ENCODE measurements at places on chromosomes 12 and 14. TPM values are rescaled to one million over a fixed set of nuclear protein-coding genes. Genes with fewer than 3 reads are reported as not detected.

GRCh38 chr12:124617615-124618014 is 50.2 kb upstream of the NCOR2 start:
- no peak overlapping the region for H3K4me3 ChIP-seq
- peak; percentile 31 for DNase-seq
- no peak overlapping the region for H3K27ac ChIP-seq
- no peaks in the 10 kb centered on the region for H3K27me3 ChIP-seq
- peaks cover 7% of the 10 kb centered on the region for H3K4me1 ChIP-seq

GRCh38 chr12:53552361-53553327 is 45.4 kb upstream of the NPFF start:
- no peak overlapping the region for H3K27ac ChIP-seq
- no peaks in the 10 kb centered on the region for H3K27me3 ChIP-seq
- no peak for DNase-seq
- H3K4me1 ChIP-seq, result no peaks in the 10 kb centered on the region

- DNase-seq, result peak; percentile 89
- H3K36me3 ChIP-seq, result peaks cover 40% of the 10 kb centered on the region
- H3K4me3 ChIP-seq, result no peak overlapping the region
- H3K27ac ChIP-seq, result no peak overlapping the region
- H3K27me3 ChIP-seq, result no peaks in the 10 kb centered on the region
Measured at GRCh38 chr14:102939820-102940561, 17.5 kb downstream of the AMN start.

- H3K4me3 ChIP-seq, result no peak overlapping the region
- H3K27me3 ChIP-seq, result no peaks in the 10 kb centered on the region
- no peaks in the 10 kb centered on the region for H3K4me1 ChIP-seq
- no peak overlapping the region for H3K27ac ChIP-seq
- no peak for DNase-seq
Measured at GRCh38 chr12:69318225-69318624, 30.0 kb upstream of the LYZ start.

- H3K4me3 ChIP-seq, result no peak overlapping the region
- H3K27me3 ChIP-seq, result no peaks in the 10 kb centered on the region
- no peaks in the 10 kb centered on the region for H3K36me3 ChIP-seq
- no peak for DNase-seq
Measured at GRCh38 chr14:28340816-28341215, 425.8 kb upstream of the FOXG1 start.

GRCh38 chr12:116389990-116390389 is 112.5 kb upstream of the MED13L start:
- no peak overlapping the region for H3K27ac ChIP-seq
- H3K36me3 ChIP-seq, result no peaks in the 10 kb centered on the region
- H3K4me3 ChIP-seq, result no peak overlapping the region

DNA sequence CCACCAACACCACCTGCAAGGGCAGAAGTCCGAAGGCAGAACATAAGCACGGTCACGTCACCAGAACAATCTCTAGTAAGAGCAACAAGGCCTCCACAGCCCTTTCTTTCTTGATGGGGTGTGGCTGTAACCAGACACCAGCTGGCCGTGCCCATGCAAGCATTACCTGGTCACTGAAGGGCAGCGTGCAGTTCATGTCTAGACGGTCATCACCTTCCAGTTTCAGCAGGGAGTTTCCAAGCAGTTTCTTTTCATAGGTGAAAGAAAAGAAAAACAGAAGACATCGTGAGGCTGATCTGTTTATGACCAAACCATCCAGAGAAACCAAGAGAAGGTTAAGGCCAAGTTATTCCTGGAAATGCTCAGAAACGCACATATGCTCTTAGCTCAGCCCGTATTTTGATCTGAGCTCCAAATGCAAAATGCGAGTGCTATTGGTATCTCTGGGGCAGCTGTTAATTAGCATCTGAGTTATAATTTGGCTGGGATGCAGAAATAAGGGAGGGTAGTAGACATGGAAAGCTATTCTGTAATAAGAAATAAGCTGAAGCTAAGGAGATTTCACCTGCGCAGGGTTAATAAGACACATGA is 42.5 kb downstream of the PRKAB1 start:
- H3K36me3 ChIP-seq, result no peaks in the 10 kb centered on the region
- H3K27ac ChIP-seq, result peak overlapping the region; percentile 92
- H3K4me1 ChIP-seq, result peaks cover 62% of the 10 kb centered on the region
- DNase-seq, result peak; percentile 93

DNA sequence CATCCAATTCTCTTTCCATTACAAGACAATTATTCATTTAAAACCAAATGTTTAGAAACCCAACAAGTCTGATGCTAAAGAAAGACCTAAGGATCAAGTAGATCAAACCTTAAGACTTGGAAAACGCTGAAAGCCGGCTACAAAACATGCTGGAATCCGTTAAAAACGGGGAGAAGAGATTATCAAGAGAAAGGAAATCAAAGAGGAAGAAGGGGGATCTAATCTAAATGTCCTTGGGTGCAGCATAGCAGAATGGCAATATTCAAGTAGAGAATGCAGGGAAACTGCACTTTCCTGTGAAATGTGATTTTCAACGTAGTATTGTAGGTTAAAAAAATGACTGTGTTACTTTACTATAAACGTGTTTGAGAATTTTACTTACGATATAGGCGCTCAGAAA is 1.3 kb downstream of the PPP1R13B start:
- DNase-seq, result no peak
- peak overlapping the region; percentile 79 for H3K4me3 ChIP-seq
- peak overlapping the region; percentile 88 for H3K27ac ChIP-seq
- H3K4me1 ChIP-seq, result peaks cover 38% of the 10 kb centered on the region

GRCh38 chr12:53391724-53392123 is 11.7 kb downstream of the SP1 start:
- no peaks in the 10 kb centered on the region for H3K36me3 ChIP-seq
- no peaks in the 10 kb centered on the region for H3K27me3 ChIP-seq
- H3K4me1 ChIP-seq, result peaks cover 20% of the 10 kb centered on the region
- DNase-seq, result no peak

DNA sequence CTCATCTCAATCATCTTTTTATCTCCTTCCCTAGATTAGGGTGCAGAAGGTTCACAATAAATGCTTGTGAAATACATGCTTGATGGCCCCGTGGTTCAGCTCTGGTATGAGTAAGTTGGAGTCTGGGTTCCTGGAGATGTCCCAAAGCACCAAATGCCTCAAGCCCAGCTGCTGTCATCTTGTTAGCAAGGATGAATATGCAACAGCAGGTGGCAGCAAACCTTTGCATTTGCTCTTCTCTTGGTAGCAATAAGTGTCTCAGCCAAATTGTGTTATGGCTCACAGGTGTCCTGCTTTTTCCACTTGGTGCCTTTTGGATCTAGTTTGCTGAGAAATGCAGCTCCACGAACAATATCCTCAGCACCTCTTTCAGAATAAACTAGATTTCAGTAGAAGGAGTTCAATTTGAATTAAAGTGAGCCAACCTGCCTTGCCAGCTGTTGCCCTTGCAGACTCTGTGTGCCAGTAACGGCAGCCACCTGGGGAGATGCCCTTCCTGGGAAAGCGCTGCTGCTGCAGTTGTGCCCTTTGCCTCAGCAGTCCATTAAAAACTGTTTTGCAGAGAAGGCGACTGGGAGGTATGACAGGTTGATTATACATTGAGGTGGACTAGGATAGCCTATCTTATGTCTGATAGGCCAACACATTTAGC is 417.3 kb downstream of the SNAPC1 start:
- H3K27ac ChIP-seq, result no peak overlapping the region
- H3K27me3 ChIP-seq, result no peaks in the 10 kb centered on the region
- DNase-seq, result peak; percentile 52
- no peak overlapping the region for H3K4me3 ChIP-seq
- H3K36me3 ChIP-seq, result no peaks in the 10 kb centered on the region
- no peaks in the 10 kb centered on the region for H3K4me1 ChIP-seq

DNA sequence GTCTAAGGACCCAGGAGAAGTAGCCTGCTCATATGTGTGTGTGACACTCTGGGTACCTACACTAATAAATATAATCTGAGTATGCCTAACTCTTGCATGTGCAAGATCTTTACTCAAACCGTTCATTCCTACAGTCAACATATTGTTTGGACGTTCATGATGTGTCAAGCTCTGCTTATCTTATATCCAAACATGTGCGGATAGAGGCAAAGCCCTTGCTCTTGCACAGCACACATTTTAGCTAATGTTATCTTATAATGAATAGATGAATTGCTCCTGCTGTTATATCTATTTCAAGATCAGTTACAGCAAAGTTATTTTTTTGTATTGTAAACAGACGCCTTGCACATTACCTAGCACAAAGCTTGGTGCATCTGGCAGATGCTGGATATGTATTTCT is 228.4 kb upstream of the FLRT2 start:
- no peaks in the 10 kb centered on the region for H3K4me1 ChIP-seq
- no peak overlapping the region for H3K4me3 ChIP-seq
- H3K27ac ChIP-seq, result no peak overlapping the region
- no peaks in the 10 kb centered on the region for H3K36me3 ChIP-seq
- DNase-seq, result no peak

- H3K4me1 ChIP-seq, result no peaks in the 10 kb centered on the region
- DNase-seq, result no peak
- H3K27ac ChIP-seq, result no peak overlapping the region
- no peaks in the 10 kb centered on the region for H3K27me3 ChIP-seq
Measured at GRCh38 chr12:66916189-66916588, 237.3 kb upstream of the GRIP1 start.

DNA sequence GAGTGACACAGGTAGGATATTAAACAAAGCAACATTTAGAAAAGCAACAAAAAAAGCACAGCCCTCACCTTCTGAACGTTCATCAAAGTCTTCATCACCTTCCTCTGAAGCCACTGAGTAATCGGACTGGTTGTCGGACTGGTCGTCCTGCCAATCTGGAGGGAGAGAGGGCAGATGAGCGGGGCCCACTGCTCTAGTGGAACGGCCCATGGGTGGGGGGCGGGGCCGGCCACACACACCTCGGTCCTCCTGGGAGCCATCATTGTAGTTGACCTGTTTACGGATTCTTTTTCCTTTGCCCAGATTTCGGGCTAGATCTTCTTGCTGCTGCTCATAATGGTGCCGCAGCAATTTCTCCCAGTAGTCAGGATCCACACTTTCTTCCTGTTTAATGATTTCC is 14.9 kb upstream of the NOP2 start:
- peaks cover 94% of the 10 kb centered on the region for H3K36me3 ChIP-seq
- no peaks in the 10 kb centered on the region for H3K4me1 ChIP-seq
- DNase-seq, result no peak
- no peak overlapping the region for H3K4me3 ChIP-seq
- no peaks in the 10 kb centered on the region for H3K27me3 ChIP-seq

GRCh38 chr14:101594511-101595148 is 33.3 kb downstream of the DIO3 start:
- no peak for DNase-seq
- no peaks in the 10 kb centered on the region for H3K36me3 ChIP-seq
- H3K4me3 ChIP-seq, result no peak overlapping the region
- H3K27me3 ChIP-seq, result no peaks in the 10 kb centered on the region
- H3K27ac ChIP-seq, result no peak overlapping the region

- no peak for DNase-seq
- no peak overlapping the region for H3K27ac ChIP-seq
- H3K27me3 ChIP-seq, result no peaks in the 10 kb centered on the region
- H3K36me3 ChIP-seq, result no peaks in the 10 kb centered on the region
Measured at GRCh38 chr14:71967704-71968103, 35.5 kb downstream of the RGS6 start.

- H3K27me3 ChIP-seq, result no peaks in the 10 kb centered on the region
- H3K4me3 ChIP-seq, result no peak overlapping the region
- no peaks in the 10 kb centered on the region for H3K4me1 ChIP-seq
- H3K36me3 ChIP-seq, result no peaks in the 10 kb centered on the region
- H3K27ac ChIP-seq, result no peak overlapping the region
Measured at GRCh38 chr12:31950088-31950487, 9.1 kb upstream of the RESF1 start.

- no peak overlapping the region for H3K27ac ChIP-seq
- H3K27me3 ChIP-seq, result no peaks in the 10 kb centered on the region
- H3K4me1 ChIP-seq, result no peaks in the 10 kb centered on the region
- H3K4me3 ChIP-seq, result no peak overlapping the region
- no peak for DNase-seq
Measured at GRCh38 chr14:94571950-94572349, 9.3 kb upstream of the SERPINA5 start.

GRCh38 chr12:105721051-105721825 is 390.7 kb downstream of the C12orf75 start:
- H3K4me3 ChIP-seq, result no peak overlapping the region
- no peak for DNase-seq
- H3K4me1 ChIP-seq, result no peaks in the 10 kb centered on the region
- no peaks in the 10 kb centered on the region for H3K27me3 ChIP-seq
- H3K36me3 ChIP-seq, result no peaks in the 10 kb centered on the region
- H3K27ac ChIP-seq, result no peak overlapping the region

DNA sequence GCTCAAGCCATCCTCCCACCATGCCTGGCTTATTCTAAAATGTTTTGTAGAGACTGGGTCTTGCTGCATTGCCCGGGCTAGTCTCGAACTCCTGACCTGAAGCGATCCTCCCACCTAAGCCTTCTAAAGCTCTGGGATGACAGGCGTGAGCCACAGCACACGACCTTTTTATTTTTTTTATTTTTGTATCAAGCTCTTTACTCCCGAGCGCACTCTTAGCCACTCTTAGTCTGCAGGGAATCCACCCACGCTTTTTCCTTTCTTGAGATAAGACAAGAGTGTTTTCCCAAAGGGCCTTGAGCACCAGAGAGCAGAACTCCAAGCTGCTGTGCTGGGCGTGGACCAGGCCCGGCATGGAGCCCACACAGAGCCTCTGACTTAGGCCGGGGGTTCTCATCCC is 23.4 kb downstream of the MAP1LC3B2 start:
- H3K27ac ChIP-seq, result no peak overlapping the region
- peak; percentile 42 for DNase-seq
- H3K4me3 ChIP-seq, result no peak overlapping the region
- no peaks in the 10 kb centered on the region for H3K27me3 ChIP-seq
- H3K4me1 ChIP-seq, result no peaks in the 10 kb centered on the region
- H3K36me3 ChIP-seq, result no peaks in the 10 kb centered on the region

- no peaks in the 10 kb centered on the region for H3K27me3 ChIP-seq
- no peaks in the 10 kb centered on the region for H3K4me1 ChIP-seq
- DNase-seq, result no peak
- no peak overlapping the region for H3K4me3 ChIP-seq
- no peaks in the 10 kb centered on the region for H3K36me3 ChIP-seq
Measured at GRCh38 chr14:22084393-22085281, 411.0 kb upstream of the OR4E1 start.

- H3K4me1 ChIP-seq, result no peaks in the 10 kb centered on the region
- DNase-seq, result no peak
- H3K27me3 ChIP-seq, result peaks cover 39% of the 10 kb centered on the region
- H3K27ac ChIP-seq, result no peak overlapping the region
- H3K4me3 ChIP-seq, result no peak overlapping the region
- no peaks in the 10 kb centered on the region for H3K36me3 ChIP-seq
Measured at GRCh38 chr12:54045868-54046521, 7.6 kb upstream of the HOXC4 start.

DNA sequence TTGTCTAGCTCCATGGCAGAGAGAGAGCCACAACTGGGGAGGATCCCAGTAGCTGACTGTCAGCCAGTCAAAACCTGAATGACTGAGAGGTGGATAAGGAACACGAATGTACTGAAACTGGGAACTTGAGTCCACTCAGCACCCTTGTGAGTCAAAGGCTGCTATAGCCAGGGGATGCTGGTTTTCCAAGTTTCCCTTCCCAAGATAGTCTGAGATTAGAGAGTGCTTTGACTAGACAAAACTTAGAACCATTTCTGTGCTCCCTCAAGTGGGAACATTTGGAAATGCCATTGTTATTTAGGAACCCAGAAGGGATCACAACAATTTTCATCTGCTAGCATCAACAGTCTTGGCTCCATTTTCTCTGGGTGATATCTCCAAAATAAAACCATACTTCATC is 4.0 kb downstream of the PRKAG1 start:
- H3K27ac ChIP-seq, result no peak overlapping the region
- H3K4me1 ChIP-seq, result peaks cover 8% of the 10 kb centered on the region
- H3K36me3 ChIP-seq, result peaks cover 8% of the 10 kb centered on the region
- H3K4me3 ChIP-seq, result no peak overlapping the region
- no peaks in the 10 kb centered on the region for H3K27me3 ChIP-seq
- DNase-seq, result no peak

Gene ADAM21
- 0.11 TPM for total RNA-seq

Gene ETFBKMT
- 5.8 TPM for total RNA-seq

Gene RBP5
- total RNA-seq, result not detected

Gene PRH2
- not detected for total RNA-seq

Gene SRGAP1
- 14.1 TPM for total RNA-seq
